HT1080 (cell line): ENCODE measurements at places on chromosomes 6 and 20. TPM values are rescaled to one million over a fixed set of nuclear protein-coding genes. Genes with fewer than 3 reads are reported as not detected.

Gene CAPN11
- total RNA-seq: not detected in 2 replicates

Gene C4A
- 0.40 TPM in 1 of 2 replicates, not detected in the other for total RNA-seq

DNA sequence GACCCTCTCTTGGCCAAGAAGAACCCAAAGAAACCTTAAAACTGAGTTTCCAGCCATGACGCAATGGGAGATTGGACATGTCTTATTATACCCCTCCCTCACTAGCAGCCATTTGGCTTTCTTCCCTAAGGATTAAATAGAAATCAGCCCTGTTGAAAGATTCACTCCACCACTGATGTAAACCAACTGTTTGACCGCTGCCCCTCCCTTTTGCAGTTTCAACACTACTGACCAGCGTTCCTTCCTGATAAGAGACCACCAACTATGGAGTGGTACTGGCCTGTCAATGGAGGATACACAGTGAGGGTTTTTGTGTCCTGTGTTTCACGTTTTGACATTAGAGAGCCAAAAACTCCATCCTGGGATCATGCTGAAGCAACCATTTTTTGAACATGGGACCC lies 53.2 kb upstream of the CD2AP start:
- DNase-seq: no peak

- peak; percentile 41 for DNase-seq
Observed at GRCh38 chr6:1596088-1596852, 13.4 kb upstream of the FOXC1 start.

- peak; percentile 33 for DNase-seq
Observed at GRCh38 chr6:111080698-111081097, 6.6 kb upstream of the SLC16A10 start.
